Right lobe of liver (tissue), 6 donors: ENCODE measurements at places on chromosomes 3 and 15. TPM values are rescaled to one million over a fixed set of nuclear protein-coding genes. Genes with fewer than 3 reads are reported as not detected.

MNS1 gene
- 0.40 TPM for total RNA-seq

DNA sequence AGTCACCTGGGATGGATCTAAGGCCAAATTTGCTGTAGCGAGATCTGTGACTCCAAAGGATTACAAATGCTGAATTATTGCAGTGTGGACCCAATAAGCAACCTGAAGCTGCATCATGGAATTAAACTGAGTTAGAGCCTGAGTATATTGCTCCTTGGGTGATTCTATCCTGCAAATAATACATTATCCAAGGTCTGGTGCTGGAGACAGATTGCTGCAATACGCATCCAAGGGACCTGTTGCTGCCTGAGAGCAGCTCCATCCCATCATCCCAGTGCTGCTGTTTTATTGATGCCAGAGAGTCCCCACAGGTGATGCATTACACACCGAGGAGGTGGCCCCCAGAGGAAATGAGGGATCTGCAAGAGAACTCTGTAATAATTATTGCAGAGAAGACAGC lies 31.6 kb upstream of the PCSK6 start:
- no peak overlapping the region for H3K4me3 ChIP-seq
- no peaks in the 10 kb centered on the region for H3K27me3 ChIP-seq
- no peak for DNase-seq

GRCh38 chr3:123481722-123482457 lies 33.0 kb upstream of the ADCY5 start:
- H3K4me3 ChIP-seq: no peak overlapping the region
- no peak overlapping the region for H3K27ac ChIP-seq
- no peaks in the 10 kb centered on the region for H3K36me3 ChIP-seq
- no peaks in the 10 kb centered on the region for H3K4me1 ChIP-seq
- H3K27me3 ChIP-seq: no peaks in the 10 kb centered on the region

GRCh38 chr15:27928386-27928785 lies 170.7 kb downstream of the OCA2 start:
- H3K27me3 ChIP-seq: no peaks in the 10 kb centered on the region
- no peak for DNase-seq
- no peaks in the 10 kb centered on the region for H3K36me3 ChIP-seq
- no peak overlapping the region for H3K27ac ChIP-seq

DNA sequence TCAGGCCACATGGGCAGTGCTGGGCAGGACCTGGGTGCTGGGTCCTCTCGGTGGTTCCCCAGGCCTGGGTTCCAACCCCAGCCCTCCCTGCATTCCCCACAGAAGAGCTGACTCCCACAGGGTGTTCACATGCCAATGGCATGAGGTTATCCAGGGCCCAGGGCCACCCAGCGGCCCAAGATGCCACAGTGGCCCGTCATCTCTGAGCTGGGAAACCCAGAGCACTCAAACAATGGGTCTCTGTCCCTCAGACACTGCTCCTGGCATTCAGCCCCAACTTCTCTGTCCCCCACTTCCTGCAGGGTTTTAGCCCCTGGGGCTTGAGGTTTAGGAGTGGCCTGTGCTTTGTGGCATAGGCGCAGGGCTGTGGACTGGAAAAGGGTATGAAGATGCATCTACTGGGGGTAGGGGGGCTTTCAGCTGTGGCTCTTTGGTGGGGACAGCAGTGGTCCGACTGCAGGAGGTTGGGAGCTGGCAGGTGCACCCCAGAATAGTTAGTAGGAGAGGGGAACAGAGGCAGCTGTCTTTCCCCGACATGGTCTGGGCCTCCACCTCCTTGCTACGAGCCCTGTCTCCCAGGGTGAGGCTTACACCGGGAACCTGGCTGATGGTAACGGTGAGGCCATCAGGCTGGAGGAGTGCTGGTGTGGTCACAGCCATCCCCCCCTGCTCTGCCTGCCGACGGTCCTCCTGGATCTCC lies 1.7 kb downstream of the CCDC9B start:
- H3K4me1 ChIP-seq: no peaks in the 10 kb centered on the region
- H3K4me3 ChIP-seq: no peak overlapping the region
- H3K27ac ChIP-seq: peak overlapping the region; percentile 51
- no peaks in the 10 kb centered on the region for H3K36me3 ChIP-seq

- no peak overlapping the region for H3K4me3 ChIP-seq
- H3K27me3 ChIP-seq: no peaks in the 10 kb centered on the region
- H3K4me1 ChIP-seq: no peaks in the 10 kb centered on the region
- H3K27ac ChIP-seq: no peak overlapping the region
Measured at GRCh38 chr3:152056481-152056880, 183.0 kb downstream of the SUCNR1 start.

DNA sequence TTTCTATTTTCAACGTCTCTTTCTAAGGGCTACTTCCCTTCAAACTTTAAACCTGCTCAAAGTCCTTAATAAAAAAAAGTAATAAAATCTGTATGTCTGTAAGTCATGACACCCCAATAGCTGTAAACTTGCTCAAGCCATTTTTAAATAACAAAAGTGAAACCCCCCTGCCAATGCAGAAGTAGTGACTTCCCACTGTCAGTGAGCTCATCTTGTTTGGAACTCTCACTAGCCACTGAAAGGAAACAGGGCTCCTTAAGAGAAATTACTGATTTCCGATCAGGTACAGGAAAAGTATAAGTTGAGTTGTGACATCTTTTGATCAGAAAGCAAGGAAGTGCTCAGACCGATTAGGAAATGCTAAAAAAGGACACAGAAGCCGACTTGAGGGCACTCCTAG lies 27.6 kb upstream of the GPR171 start:
- no peak overlapping the region for H3K27ac ChIP-seq
- DNase-seq: no peak
- H3K4me3 ChIP-seq: no peak overlapping the region
- H3K36me3 ChIP-seq: no peaks in the 10 kb centered on the region
- no peaks in the 10 kb centered on the region for H3K27me3 ChIP-seq

DNA sequence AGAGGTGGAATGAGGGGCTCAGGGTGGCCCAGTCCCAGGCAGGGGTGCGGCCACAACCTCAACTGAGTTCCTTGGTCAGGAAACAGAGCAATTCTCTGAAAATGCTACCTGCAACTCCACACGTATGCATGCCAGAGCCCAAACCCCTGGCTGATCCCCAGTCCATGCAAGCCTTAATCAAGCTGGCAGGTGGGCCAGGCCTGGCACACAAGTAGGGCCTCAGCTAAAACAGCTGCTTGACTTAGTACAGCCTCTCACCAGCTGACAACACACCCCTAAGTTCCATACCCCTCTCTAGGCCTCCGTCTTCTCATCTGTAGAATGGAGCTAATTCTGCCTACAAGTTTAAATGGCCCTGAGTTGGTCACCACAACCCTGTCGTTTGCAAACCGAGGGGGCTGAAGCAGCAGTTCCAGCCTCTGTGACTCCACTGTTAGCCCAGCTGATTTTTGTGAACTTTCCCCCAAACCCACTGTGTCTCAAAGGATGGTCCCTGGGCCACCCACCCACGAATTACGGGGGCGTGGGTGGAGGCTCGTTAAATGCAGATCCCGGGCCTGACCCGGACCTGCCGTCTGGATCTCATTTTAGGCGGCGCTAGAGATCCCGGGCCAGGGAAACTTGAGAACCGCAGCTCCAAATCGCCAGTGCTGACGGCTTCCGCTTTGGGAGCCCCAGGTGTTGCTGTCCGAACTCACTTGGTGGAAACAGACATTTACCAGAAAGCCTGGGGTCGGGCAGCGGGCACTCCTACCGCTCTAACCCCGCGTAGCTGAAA lies 927 bp downstream of the CHDH start:
- peak overlapping the region; percentile 74 for H3K4me3 ChIP-seq
- no peaks in the 10 kb centered on the region for H3K27me3 ChIP-seq
- H3K4me1 ChIP-seq: peaks cover 31% of the 10 kb centered on the region
- peak; percentile 62 for DNase-seq
- peak overlapping the region; percentile 100 for H3K27ac ChIP-seq
- no peaks in the 10 kb centered on the region for H3K36me3 ChIP-seq

DNA sequence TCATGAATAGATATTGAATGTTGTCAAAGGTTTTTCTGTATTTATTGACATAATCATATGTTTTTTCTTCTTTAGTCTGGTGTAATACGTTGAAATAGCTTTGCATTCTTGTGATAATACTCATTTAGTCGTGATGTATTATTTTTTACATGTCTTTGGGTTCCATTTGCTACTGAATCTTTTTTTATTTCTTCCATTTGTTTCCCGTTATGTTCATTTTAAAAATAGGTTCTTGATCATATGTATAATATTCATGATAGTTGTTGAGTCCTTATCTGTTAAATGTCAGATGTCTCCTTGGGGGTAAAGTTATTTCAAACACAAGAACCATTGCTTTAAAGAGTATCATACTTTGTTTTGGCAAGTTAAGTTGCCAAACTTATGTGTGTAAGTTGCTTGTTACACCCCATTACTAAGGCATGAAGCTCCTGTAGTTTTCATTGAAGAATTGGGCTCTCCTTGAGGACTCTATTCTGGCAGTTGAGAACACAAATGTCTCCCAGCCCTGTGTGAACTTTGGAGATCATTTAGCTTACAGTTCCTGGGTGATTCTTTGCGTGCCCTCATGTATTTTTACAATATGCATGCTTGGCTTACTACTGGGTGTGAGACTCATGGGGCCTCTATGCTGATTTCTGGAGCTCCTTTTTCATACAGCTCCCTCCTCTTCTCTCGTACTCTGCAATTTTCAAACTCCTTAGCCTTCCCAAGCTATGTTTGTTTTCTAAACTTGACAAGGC lies 8.3 kb downstream of the AKAP13 start:
- no peaks in the 10 kb centered on the region for H3K36me3 ChIP-seq
- no peak for DNase-seq
- no peak overlapping the region for H3K27ac ChIP-seq
- H3K4me1 ChIP-seq: peaks cover 5% of the 10 kb centered on the region
- no peaks in the 10 kb centered on the region for H3K27me3 ChIP-seq
- no peak overlapping the region for H3K4me3 ChIP-seq

UROC1 gene
- total RNA-seq: 74.7 TPM
